SHP77 treated with DMSO at 0.1 percent for 48 hours (cell line): ENCODE measurements at places on chromosomes 4 and X.
A peak's percentile ranks its signal among the peaks of the same experiment; 100 is the strongest.

- DNase-seq = no peak
Measured at GRCh38 chrX:115372152-115372551, 82.6 kb downstream of the LUZP4 start.

- DNase-seq = no peak
Measured at GRCh38 chrX:134364711-134365110, 95.3 kb upstream of the HPRT1 start.

- DNase-seq = no peak
Measured at GRCh38 chrX:51494409-51494808, 2.0 kb downstream of the NUDT11 start.

GRCh38 chr4:81039351-81039972 is 9.0 kb downstream of the BMP3 start:
- DNase-seq = no peak

DNA sequence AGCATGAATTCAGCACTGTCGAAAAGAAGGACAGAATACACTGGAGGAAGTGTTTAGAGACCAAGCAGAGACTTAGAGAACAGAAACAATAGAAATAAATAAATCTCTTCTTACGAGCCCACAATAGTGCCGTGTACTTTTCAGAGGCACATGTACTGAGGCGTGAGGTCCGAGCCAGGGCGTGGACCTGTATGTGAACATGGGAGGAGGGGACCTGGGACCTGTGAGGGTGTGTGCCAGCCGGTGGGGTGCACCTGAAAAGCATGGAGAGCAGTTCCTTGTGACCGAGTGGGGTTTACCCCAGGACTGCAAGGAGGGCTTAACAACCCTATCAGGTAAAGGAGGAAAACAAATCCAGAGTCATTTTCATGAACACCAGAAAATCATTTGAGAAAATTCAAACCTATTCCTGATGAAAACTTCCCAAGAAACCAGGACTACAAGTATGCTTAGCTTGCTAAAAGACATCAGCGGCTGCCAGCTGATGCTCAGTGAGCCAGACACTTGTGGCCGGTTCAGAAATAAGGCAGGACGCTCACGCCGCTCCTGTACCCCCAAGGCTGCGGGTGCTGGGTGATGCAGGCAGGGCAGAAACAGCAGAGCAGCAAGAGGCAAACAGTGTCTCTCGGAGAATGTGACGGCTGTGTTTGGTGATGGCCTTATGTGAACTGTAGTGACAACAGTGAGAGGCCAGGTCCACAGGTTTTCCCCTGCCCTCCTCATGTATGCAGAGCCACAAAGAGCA is 37.1 kb downstream of the NELFA start:
- no peak for DNase-seq

GRCh38 chr4:68369142-68369805 is 19.4 kb upstream of the YTHDC1 start:
- DNase-seq = no peak

DNA sequence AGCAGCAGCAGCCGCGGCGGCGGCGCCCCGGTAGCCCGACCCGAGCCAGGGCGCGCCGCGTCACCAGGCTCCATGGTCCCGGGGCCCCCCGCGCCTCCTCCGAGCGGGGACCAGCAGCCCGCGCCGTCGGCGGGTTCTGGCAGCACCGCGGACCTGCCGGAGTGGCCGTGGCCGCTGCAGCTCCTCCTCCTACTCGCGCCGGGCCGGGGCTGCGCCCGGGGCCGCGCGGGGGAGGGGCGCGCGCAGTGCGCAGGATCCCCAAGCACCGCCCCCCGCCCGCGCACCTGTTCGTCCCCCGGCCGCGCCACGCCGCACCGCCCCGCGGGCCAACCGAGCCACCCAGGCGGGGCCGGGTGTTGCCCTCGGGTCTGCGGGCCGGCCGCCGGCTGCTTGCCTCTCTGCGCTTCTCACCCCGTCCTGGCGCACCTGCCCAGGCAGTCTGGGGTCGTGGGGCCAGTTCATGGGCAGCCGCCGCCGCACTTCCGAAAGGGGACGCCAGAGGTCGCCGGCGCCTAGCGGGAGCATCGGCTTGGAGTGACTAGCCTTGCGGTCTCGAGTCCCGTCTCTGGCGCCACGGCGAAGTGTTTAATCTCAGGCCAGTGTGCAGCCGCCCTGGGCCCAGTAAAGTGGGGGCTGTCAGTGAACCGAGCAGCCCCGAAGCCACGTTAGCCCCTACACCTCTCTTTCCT is at the start of gene SLC9A7:
Gene SLC9A7, minus strand, starts transcription at position 163 of the 689 bp plus-strand sequence. Its CDS starts 89 bp downstream, at position 74.
- DNase-seq = peak; percentile 15

DNA sequence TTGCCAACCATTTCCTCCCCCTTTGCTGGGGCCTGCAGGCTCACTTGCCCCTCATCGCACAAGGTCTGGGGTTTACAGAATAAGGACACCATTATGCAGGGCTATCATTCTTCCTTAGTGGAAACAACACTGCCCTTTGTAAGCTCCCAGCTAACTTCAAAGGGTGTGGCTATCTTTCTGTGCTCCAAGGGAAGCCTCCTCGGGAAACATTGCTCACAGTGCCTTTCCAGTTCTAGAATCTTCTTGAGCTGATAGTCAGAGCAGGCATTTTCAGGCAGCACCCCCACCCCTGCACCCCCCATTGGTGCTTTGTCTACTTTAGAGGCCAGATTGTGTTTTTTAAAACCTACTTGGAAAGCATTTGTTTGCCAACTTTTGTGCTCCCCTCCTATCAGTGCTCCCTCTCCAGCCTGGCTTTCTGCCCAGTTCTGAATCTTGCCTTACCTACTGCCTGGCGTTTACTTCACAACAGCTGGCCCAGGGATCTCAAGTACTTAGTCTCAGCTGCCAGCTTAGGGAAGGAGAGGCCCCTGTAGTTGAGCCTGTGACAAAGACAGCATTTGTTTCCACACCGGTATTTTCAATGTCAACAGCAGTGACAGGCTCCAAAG is 53.5 kb downstream of the PLAC1 start:
- DNase-seq = peak; percentile 22

DNA sequence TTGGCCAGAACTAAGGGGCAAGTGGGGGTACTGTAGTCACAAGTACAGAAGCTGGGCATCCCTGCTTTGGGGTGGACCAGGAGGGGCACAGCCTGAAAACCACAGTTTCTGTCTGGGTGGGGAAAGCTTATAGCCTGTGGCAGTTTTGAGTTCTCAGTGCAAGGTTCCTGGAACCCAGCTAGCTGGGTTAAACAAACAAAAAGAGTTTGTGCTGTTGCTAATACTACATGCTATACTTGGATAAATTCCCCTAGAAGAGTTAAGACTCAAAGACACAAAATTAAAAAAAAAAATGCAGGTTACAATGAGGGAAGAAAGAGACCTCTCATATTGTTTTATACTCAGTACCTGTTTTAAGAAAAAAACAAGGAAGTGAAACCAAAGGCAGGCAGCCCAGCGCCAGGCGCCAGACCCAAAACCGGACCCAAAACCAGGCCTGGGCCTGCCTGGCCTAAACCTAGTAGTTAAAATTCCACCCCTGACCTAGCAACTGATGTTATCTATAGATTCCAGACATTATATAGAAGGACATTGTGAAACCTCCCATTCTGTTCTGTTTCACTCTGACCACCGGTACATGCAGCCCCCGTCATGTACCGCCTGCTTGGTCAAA is 50.8 kb downstream of the SLC2A9 start:
- no peak for DNase-seq

DNA sequence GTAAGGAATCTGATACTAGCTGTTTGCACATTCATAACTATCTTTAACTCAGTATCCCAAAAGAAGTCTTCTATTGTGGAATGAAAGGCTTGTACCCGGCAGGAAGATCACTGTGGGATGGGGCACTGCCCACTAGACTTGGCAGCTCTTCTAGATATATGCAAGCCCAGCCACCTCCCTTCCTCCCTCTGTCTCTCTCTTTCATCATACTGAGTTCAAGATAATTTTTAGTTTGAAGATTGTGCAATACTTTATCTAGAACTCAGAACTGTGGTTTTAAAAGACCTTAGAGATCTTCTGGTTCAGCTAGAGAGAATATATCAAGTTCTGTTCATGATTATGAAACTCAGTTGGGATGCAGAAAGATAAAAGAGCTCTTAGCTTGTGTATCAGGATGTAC is 22.5 kb upstream of the GPR34 start:
- DNase-seq = no peak

DNA sequence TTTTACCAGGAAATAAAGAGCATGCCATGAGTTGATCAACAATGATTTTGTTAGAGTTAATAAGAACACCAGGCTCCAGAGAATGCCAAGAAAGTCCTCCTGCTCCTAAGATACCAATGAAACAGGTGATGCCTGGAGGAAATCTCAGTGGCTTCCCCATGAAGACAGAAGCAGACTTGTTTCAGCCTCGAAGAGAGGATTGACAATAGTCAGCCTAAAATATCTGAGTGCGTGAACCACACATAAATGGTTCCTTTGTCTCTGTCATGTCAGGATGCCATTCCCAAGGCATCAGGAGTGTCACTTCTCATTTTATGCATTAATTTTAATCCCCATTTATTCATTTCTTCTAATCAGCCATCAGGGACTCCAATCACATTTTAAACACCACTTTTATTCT is 69.6 kb downstream of the PHOX2B start:
- no peak for DNase-seq

DNA sequence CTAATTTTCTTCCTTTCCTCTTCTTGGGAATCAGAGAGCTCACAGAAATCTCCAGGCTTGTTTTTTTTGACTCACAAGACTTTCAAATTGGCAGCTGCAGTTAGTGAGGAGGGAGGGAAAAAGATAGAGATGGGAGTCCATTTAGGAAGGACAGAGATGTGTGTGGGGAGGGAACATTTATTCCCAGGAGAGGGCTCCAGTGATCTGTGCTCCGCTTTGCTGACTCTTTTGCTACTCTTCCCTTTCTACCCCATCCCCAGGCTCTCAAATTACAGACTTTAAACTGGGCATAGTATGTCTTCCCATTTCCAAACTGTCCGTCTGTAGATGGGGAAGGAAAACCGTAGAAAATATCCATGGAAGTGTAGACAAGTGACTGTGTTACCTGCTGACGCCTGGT is 39.1 kb upstream of the UCP1 start:
- no peak for DNase-seq
